Mesendoderm (in vitro differentiated cells): ENCODE measurements at places on chromosomes 12 and 14.

- no peak for DNase-seq
These were observed 260 bp upstream of the NPFF start for GRCh38 chr12:53507603-53507885.

DNA sequence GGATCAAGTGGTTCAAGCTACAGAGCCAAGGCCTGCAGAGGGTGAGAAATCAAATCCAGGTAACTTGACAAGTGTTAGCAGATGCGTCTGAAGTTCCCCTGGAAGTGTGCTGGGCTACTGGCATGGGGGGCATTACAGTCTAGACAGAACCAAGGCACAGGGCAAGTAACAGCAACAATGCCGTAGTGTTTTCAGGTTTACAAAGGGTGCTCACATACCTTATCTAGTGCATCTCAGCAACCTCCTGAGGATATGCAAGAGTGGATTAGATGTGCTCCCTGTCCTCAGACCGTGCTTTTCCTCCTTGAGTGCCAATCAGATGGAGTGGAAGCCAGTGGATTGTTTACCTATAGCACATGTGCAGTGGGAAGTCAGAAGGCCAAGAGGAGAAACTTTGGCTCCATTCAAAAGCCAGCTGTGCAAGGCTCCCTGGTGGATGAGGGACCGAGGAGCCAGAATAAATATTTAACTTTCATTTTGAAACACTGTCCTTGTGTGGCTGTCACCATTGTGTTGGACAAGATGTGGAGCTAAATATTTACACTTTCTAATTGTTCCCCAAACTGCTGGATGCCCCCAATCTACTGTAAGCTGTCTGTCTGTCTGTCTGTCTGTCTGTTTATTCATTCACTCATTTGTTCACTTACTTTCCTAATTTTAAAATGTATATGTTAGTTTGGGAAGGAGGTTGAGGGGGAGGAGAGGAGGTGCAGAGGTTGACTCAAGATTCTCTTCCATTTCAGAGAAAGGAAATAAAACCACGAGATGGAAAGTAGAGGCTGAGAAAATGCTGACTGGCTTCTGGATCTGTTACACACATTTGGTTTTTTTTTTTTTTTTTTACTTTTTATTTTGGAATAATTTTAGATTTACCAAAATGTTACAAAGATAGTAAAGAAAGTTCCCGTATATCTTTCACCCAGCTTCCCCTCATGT lies 184.0 kb upstream of the PARP11 start:
- no peak for DNase-seq

- DNase-seq, result no peak
These were observed 133.8 kb upstream of the MGAT4C start for GRCh38 chr12:86389949-86390348.

DNA sequence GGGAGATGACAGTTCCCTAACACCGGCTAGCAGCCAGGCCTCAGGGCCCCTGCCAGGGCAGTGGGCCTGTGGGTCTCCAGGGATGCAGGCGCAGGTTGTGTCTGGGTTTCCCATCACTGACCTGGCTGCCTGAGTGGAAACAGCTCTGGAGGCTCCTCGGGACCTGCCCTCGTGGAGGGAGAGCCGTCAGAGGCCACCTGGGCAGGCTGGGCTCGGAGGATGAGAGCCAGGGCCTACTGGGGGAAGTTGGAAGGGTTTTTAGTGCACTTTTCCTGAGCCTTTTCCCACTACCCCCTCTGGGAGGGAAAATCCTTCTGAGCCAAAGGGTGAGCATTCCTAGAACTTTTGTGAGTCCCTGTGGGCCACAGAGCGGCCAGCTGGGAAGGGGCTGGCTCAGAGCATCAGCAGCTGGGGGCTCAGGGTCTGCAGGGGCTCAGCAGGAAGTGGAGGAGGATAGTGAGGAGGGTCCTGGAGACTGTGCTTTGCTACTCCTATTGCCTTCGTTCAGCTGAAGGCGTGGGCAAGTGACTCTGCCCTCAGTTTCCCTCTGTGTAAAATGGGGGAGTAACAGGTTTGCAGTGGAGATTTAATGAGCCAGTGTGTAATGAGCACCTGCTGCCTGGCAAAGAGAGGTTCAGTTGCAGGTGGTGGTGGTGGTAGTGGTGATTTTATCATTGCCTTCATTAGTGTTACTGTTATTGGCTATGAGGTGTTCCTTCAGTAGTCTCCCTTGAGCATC lies 1.8 kb downstream of the SH2B3 start:
- DNase-seq, result no peak

DNA sequence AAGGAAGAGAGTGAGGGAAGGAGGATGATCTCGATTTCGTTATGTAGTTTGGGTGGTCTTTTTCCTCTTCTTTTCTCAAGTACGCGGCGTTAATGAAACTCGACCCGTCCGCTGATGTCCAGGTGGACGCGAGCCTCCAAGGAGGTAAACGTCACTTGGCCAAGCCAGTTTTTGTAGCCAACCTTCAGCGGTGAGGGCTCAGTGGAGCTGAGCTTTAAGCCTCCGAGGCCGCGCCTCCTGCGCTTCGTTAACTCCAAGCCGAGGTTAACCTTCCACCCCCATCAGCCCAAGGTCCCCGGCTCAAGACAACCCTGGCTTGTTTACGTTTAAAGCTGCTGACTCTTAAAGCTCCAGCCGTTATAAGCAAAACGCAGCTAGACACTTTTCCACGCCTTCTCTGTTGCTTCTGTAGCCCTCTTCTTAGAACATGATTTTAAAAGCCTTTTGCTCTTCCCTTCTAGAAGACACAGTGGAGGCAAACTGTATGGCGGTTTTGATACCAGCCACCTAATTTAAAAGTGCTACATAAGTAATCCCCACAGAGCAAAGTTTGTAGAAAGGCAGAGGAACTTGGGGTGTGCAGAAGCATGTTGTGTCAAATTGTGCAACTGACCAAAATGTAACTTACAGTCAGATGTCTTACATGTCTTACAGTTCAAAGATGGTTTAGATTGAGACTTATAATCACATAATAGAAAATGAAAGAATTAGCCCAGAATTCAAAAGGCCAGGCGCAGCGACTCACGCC lies 923 bp upstream of the ITPR2 start:
- DNase-seq, result peak; percentile 89

GRCh38 chr14:90362558-90362896 lies 30.8 kb upstream of the NRDE2 start:
- DNase-seq, result no peak

DNA sequence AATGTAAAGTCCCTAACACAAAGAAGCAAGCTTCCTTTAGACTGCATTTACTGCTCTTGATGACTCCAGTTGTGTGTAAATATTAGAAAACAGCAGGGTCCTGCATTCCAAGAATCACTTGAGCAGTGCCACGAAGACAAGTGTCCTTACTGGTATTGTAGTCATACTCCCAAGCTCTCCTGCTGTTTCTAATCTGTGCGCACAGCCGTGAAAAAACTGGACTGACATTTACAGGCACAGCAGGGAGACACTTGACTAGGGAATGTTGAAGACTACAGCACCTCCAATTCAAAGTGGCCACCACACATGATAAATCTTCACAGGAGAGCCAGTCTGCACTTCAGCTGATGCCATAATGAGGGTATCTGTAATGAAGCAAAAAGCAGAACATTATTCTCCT lies 91.4 kb downstream of the VRK1 start:
- DNase-seq, result peak; percentile 57

- peak; percentile 81 for DNase-seq
These were observed 12.3 kb downstream of the METTL3 start for GRCh38 chr14:21498540-21499526.

GRCh38 chr14:102764220-102764671 lies 13.0 kb upstream of the TRAF3 start:
- no peak for DNase-seq

- no peak for DNase-seq
These were observed 63.2 kb downstream of the PLEKHA5 start for GRCh38 chr12:19192710-19193109.

GRCh38 chr14:68546839-68547238 lies 246.0 kb downstream of the ZFP36L1 start:
- DNase-seq, result no peak
